Mesothelial cell of epicardium (in vitro differentiated cells): ENCODE measurements at places on chromosomes 1 and 21. TPM values are rescaled to one million over a fixed set of nuclear protein-coding genes. Genes with fewer than 3 reads are reported as not detected.

DNA sequence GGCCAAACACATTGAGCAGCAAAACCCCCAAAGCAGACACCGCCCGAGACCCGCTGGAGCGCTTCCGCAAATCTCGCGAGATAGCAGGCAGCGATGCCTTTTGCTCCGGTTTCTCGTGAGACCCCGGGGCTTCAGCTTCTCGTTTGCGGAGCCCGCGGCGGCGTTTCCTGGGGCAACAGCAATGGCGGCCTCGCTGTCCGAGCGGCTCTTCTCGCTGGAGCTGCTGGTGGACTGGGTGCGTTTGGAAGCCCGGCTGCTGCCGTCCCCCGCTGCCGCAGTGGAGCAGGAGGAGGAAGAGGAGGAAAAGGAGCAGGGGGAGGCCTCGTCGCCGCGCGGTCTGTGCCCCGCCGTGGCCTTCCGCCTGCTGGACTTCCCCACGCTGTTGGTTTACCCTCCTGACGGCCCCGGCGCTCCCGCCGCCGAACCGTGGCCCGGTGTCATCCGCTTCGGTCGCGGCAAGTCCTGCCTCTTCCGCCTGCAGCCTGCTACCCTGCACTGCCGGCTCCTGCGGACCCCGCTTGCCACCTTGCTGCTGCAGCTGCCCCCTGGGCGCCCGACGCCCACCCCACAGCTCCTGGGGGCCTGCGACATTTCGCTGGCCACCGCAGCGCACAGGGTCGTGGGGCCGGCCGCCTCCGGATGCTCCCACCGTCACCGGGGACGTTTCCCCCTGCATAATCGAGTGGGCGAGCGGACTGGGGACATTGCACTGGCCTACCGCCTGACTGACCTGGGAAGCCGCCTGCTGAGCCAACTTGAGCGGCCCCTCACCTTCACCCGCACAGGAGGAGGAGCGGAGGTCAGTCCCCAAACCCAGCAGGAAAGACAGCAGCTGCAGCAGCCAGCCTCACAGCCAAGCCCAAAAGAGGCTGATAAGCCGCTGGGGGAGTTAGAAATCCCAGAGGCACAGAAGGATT lies at the start of gene MAP10:
TSS of gene MAP10 (plus strand) at position 148 of the 917 bp plus-strand sequence. CDS start at position 182, 34 bp downstream.
- peaks cover 4% of the 10 kb centered on the region for H3K4me1 ChIP-seq
- H3K27me3 ChIP-seq, result no peaks in the 10 kb centered on the region
- DNase-seq, result peak; percentile 26
- peaks cover 5% of the 10 kb centered on the region for H3K36me3 ChIP-seq
- H3K4me3 ChIP-seq, result peak within 1 kb of the TSS; percentile 70

ARHGEF10L gene
- total RNA-seq, result 31.3 to 33.1 TPM (median 32.6 TPM) in 3 replicates

DNA sequence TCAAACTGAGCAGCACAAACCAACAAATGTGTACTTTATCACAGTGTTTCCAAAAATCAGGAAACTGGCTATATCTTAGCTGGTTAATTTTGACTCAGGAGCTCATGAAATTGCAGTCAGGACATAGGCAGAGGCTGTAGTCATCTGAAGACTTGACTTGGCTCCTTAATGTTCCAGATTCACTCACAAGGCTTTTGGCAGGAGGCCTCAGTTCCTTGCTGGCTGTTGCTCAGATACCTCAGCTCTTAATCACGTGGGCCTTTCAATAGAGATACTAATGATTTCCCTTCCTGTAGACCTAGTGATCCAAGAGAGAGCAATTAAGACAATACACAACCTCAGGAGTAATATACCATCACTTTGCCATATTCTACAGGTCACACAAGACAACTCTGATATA lies 537.7 kb downstream of the BRINP3 start:
- DNase-seq, result no peak
- H3K27me3 ChIP-seq, result peaks cover 4% of the 10 kb centered on the region
- no peak overlapping the region for H3K27ac ChIP-seq

KRTAP19-1 gene
- total RNA-seq, result not detected in 3 replicates

NPHS2 gene
- total RNA-seq, result not detected in 3 replicates

GRCh38 chr1:194062962-194063361 lies 876.5 kb upstream of the B3GALT2 start:
- no peak overlapping the region for H3K27ac ChIP-seq
- no peaks in the 10 kb centered on the region for H3K36me3 ChIP-seq
- no peak overlapping the region for H3K4me3 ChIP-seq
- no peak for DNase-seq

CCDC17 gene
- total RNA-seq, result 4.5 to 5.6 TPM (median 5.6 TPM) in 3 replicates

DNA sequence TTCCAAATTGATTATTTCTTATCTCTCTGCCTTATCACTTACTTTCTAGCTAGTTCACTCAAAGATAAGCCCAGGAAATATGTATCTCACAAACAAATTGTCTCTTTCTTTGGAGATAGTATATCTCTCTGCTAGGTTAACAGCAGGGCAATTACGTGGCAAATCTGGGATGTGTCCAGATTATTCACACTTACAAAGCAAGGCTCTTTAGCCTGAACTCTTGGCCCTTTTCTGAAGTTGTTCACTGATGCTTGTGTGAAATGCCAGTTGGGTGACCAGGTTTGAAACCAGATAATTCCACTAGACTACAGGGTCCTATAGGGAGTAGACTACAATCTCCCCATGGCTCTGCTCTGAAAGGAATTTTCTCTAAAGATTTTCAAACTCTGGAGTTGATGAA lies 30.8 kb upstream of the FAM78B start:
- DNase-seq, result no peak
- no peaks in the 10 kb centered on the region for H3K36me3 ChIP-seq
- H3K27ac ChIP-seq, result no peak overlapping the region
- no peak overlapping the region for H3K4me3 ChIP-seq

CYP4A22 gene
- not detected in 3 replicates for total RNA-seq

LMX1A gene
- total RNA-seq, result 0.18 TPM in 1 of 3 replicates, not detected in the others

PSMG1 gene
- total RNA-seq, result 33.9 to 38.5 TPM (median 34.5 TPM) in 3 replicates

GRCh38 chr1:184299406-184299790 lies 87.4 kb upstream of the C1orf21 start:
- H3K27ac ChIP-seq, result no peak overlapping the region
- H3K4me1 ChIP-seq, result peaks cover 11% of the 10 kb centered on the region
- DNase-seq, result no peak
- H3K4me3 ChIP-seq, result no peak overlapping the region

EPHB2 gene
- 125 to 133 TPM (median 130 TPM) in 3 replicates for total RNA-seq

HIVEP3 gene
- 8.5 to 9.0 TPM (median 8.9 TPM) in 3 replicates for total RNA-seq

DNA sequence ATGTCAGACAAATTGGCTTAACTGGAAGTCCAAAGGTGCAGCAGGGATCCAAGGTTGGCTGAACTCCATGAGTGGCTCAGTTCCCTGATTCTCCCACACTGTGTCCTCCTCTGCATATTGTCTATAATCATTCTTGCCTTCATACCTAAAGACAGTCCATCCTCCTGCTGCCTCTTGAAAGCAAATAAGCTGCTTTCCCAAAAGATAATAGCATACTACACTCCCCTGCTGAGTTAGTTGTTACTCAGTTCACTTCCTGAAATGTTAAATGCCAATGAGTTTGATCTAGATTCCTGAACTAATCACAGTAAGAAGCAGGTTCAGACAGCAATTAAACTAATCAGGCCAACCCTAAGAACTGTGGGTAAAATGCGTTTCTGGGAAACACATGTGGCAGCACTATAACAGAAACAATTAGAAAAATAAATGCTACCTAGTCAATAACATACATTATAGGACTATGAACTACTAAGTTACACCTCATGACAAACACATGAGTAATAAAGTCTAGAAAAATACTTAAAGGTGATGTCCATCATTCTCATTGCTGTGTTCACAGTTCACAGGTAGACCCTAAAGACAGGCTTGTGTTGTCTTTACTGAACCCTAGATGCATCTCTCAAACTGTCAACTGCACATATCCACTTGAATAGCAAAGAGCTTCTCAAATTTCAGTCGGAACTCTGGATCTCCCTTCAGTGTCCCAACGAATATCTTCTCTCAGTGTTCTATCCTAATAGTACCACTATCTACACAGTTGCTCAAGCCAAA lies 50.8 kb upstream of the BOLA1 start:
- peak overlapping the region; percentile 91 for H3K27ac ChIP-seq
- no peaks in the 10 kb centered on the region for H3K27me3 ChIP-seq
- H3K36me3 ChIP-seq, result no peaks in the 10 kb centered on the region
- H3K4me1 ChIP-seq, result peaks cover 48% of the 10 kb centered on the region

DNA sequence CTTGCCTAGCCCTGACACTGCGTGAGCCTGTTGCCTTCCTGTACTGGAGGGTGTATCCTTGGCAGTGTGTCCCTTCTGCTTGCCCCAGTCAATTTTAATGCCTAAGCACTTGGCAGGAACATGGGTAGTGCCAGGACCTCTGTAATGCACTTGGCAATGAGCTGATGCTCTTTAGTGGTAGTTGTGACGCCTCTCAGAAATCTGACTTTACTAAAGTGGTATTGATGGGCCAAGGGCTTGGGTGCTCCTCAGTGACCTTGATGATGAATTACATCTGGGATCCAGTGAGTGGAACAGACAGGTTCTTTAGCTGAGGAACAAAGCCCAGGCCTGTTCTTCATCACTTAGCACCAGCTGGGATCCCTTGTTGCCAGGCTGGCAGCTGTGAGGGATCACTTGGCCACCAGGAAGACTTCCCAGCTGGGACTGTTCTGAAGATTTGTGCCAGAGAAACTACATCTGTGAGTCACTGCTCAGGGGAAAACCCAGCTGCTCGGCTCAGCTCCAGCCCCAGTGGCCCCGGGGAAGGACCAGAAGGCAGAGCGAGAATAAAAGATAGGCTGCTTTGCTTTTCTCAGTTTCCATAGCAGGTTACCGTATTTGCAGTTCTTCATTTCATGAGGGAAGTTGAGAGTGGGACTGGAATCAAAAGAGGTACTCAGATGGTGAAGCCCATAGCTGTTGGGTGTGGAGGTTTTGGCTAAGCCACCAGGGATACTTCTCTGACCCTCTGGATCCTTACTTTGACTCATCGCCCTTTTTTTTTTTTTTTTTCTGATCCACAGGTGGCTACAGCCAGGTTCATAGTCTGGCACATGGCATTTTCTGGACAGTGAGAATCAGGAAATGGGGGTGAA lies 28.5 kb upstream of the KCNA2 start:
- H3K27ac ChIP-seq, result no peak overlapping the region
- H3K27me3 ChIP-seq, result peaks cover 45% of the 10 kb centered on the region
- no peaks in the 10 kb centered on the region for H3K36me3 ChIP-seq

KRTAP13-2 gene
- total RNA-seq, result not detected in 3 replicates

DNA sequence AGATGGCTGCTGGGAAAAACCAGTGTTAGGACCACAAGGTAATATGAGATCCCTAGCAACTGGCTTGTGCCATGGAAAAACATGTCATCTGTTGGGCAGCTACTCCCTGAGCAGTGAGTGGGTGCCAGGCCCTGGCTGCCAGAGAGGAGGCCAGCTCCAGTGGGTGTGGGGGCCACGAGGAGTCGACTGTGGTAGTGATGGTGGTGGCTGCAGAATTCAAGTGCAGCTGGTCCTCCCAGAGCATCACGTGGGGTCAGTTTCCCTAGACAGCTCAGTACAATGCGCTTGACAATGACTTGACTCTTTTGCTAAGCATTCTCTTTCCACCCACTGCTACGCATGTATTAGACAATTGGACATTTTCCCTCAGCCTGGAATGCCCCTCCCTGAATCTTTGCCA lies 14.5 kb upstream of the CDC42 start:
- no peak for DNase-seq
- peaks cover 19% of the 10 kb centered on the region for H3K4me1 ChIP-seq
- H3K4me3 ChIP-seq, result no peak overlapping the region
- no peaks in the 10 kb centered on the region for H3K36me3 ChIP-seq
- no peak overlapping the region for H3K27ac ChIP-seq

GRCh38 chr1:77018761-77019160 lies 151.5 kb downstream of the ST6GALNAC5 start:
- no peak overlapping the region for H3K4me3 ChIP-seq
- no peak for DNase-seq
- no peak overlapping the region for H3K27ac ChIP-seq
- no peaks in the 10 kb centered on the region for H3K36me3 ChIP-seq

DNA sequence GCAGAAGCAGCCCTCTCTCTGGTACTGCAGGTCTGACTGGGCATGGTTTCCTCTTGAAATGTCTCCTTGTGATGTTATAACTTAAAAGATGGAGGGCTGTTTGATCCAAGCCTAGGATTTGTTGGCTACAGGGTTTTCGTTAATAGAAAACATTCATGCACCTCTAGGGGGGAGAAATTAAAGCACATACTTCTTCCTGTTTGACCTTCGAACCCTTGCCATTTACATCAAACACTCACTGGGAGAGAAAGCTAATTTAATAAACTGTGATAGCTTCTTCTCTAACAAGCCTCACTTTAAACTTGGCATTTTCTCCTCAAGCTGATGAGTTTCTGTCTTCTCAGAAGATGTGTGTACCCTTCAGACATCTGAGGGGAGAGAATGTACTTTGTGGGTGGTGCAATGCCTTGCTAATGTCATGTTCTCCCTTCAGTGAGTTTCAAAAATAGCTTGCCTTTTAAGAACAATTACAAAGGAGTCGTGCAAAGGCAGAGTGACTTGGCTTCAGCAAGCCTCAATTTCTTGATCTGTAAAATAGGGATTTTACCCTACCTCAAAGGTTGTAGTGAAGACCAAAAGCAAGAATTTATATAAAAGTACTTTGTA lies 20.4 kb downstream of the CACHD1 start:
- no peaks in the 10 kb centered on the region for H3K36me3 ChIP-seq
- no peak overlapping the region for H3K4me3 ChIP-seq
- peaks cover 6% of the 10 kb centered on the region for H3K27me3 ChIP-seq
- H3K27ac ChIP-seq, result no peak overlapping the region

KCNT2 gene
- total RNA-seq, result 25.6 to 26.4 TPM (median 26.0 TPM) in 3 replicates

DNA sequence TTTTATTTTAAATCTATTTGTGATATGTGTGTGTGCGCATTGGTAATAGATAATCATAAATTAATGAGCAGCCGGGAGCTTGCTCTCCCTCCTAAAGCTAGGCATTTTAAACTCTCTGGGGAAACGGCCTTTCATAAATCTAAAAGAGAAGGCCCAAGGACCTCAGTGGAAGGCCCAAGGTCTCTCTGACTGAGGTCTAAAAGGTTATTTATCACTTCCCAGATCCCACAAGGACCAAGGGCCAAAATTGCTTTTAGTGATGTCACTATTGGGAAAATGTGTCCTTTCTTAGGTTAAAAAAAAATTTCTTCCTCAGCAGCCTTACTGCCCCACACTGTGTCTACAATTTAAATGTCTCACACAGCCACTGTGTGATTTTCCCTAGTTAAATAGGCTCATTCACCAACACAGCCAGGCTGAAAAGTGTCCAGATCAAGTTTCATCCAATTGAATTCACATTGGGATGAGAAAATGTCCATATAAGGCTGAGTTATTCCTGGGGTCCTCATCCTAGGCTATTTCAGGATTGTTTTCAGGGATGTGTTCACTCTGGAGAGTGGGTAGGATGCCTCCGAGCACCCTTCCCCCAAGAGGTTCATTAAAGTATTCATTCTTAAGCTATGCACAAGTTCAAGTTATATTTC lies 46.1 kb downstream of the SLC44A3 start:
- no peak overlapping the region for H3K4me3 ChIP-seq
- DNase-seq, result no peak
- H3K27me3 ChIP-seq, result no peaks in the 10 kb centered on the region
- peak overlapping the region; percentile 96 for H3K27ac ChIP-seq
- peaks cover 2% of the 10 kb centered on the region for H3K36me3 ChIP-seq
- peaks cover 61% of the 10 kb centered on the region for H3K4me1 ChIP-seq

GRCh38 chr1:65751961-65752360 lies 40.7 kb upstream of the PDE4B start:
- DNase-seq, result no peak
- H3K36me3 ChIP-seq, result no peaks in the 10 kb centered on the region
- H3K4me3 ChIP-seq, result no peak overlapping the region
- H3K27ac ChIP-seq, result no peak overlapping the region
- peaks cover 5% of the 10 kb centered on the region for H3K4me1 ChIP-seq

GRCh38 chr1:159141584-159142390 lies 29.6 kb upstream of the CADM3 start:
- no peaks in the 10 kb centered on the region for H3K36me3 ChIP-seq
- no peak for DNase-seq
- H3K4me3 ChIP-seq, result no peak overlapping the region
- peaks cover 18% of the 10 kb centered on the region for H3K27me3 ChIP-seq
- no peaks in the 10 kb centered on the region for H3K4me1 ChIP-seq
